ENCODE measurements at places on chromosomes 7 and 10. TPM values are rescaled to one million over a fixed set of nuclear protein-coding genes. Genes with fewer than 3 reads are reported as not detected.

- no peak for DNase-seq
- H3K27ac ChIP-seq = no peak overlapping the region
- no peak overlapping the region for H3K4me3 ChIP-seq
- H3K36me3 ChIP-seq = no peaks in the 10 kb centered on the region
- H3K27me3 ChIP-seq = no peaks in the 10 kb centered on the region
These were observed 231.6 kb downstream of the ADK start for GRCh38 chr10:74382663-74383062.

VAX1 gene
- not detected for total RNA-seq

NEUROD6 gene
- not detected for total RNA-seq

RGS10 gene
- 24.6 TPM for total RNA-seq

HMX2 gene
- total RNA-seq = not detected

PRTFDC1 gene
- total RNA-seq = 12.5 TPM

SLC26A3 gene
- total RNA-seq = 0.31 TPM

GRCh38 chr7:99105756-99106155 is 38.2 kb downstream of the SMURF1 start:
- no peaks in the 10 kb centered on the region for H3K36me3 ChIP-seq
- H3K4me1 ChIP-seq = no peaks in the 10 kb centered on the region
- no peak overlapping the region for H3K4me3 ChIP-seq

GRCh38 chr10:44829426-44829825 is 81.7 kb upstream of the TMEM72 start:
- no peak for DNase-seq
- H3K27me3 ChIP-seq = no peaks in the 10 kb centered on the region
- no peak overlapping the region for H3K27ac ChIP-seq
- no peak overlapping the region for H3K4me3 ChIP-seq
- H3K4me1 ChIP-seq = peaks cover 3% of the 10 kb centered on the region

- H3K4me1 ChIP-seq = no peaks in the 10 kb centered on the region
- H3K27me3 ChIP-seq = no peaks in the 10 kb centered on the region
- no peak overlapping the region for H3K4me3 ChIP-seq
- no peak overlapping the region for H3K27ac ChIP-seq
- DNase-seq = no peak
These were observed 141.8 kb upstream of the CDC14C start for GRCh38 chr7:48782511-48782910.

SFTPA2 gene
- total RNA-seq = 7,888 TPM

- H3K4me1 ChIP-seq = no peaks in the 10 kb centered on the region
- H3K27me3 ChIP-seq = no peaks in the 10 kb centered on the region
- no peak for DNase-seq
- H3K27ac ChIP-seq = no peak overlapping the region
- peaks cover 36% of the 10 kb centered on the region for H3K36me3 ChIP-seq
- no peak overlapping the region for H3K4me3 ChIP-seq
These were observed 112.5 kb downstream of the MYOF start for GRCh38 chr10:93369588-93370164.

EPO gene
- not detected for total RNA-seq

DNA sequence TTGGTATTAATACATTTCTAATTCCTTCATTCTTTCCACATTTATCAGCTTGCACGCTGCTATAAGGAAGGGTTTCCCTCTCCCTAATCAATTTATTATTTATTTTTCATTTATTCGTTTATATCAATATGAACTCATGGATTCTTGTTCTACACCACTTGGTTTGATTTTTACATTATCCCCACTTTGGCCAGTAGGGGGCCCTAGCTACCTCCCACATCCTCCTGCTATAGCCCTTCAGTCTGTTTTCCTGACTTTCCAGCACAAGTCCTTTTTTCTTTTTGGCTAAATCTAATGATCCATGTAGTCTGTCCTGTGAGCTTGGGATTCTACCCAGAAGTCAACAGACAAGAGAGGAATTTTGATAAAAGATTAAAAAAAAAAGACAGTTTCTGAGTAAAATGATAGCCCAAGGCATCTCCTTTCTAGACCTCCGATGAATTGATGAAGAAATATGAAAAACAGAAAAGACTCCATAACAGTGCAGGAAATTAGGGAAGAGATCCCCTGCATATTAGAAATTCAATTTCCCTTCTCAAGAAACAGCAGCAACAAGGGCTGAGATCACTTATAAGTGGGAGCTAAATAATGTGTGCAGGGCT is 47.7 kb downstream of the LYZL2 start:
- peak; percentile 56 for DNase-seq
- no peaks in the 10 kb centered on the region for H3K27me3 ChIP-seq
- no peak overlapping the region for H3K27ac ChIP-seq

DNA sequence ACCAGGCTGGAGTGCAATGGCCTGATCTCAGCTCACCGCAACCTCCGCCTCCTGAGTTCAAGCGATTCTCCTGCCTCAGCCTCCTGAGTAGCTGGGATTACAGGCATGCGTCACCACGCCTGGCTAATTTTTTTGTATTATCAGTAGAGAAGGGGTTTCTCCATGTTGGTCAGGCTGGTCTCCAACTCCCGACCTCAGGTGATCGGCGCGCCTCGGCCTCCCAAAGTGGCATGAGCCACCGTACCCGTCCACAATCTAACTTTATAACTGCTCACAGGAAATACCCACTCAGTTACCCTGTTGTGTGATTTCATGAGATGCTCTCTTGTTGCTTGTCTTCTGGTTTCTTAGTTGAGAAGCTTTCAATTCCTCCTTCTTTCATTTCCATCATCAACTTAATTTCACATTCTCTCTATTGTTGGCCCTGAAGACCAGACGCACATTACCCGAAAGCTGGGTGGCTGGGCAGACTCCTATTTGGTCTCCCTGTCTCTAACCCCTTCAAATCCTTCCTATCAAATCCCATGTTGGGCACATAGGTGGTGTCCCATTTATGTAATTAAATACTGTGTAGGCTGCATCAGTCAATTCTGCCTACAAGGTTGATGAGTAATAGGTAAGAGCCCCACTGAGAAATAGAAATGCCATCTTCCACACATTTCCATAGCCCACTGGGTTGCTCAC is 1.1 kb upstream of the GSTO2 start:
- peak overlapping the region; percentile 88 for H3K4me3 ChIP-seq
- DNase-seq = no peak
- H3K27ac ChIP-seq = peak overlapping the region; percentile 35
- H3K27me3 ChIP-seq = no peaks in the 10 kb centered on the region
- peaks cover 25% of the 10 kb centered on the region for H3K36me3 ChIP-seq
- peaks cover 2% of the 10 kb centered on the region for H3K4me1 ChIP-seq

DNA sequence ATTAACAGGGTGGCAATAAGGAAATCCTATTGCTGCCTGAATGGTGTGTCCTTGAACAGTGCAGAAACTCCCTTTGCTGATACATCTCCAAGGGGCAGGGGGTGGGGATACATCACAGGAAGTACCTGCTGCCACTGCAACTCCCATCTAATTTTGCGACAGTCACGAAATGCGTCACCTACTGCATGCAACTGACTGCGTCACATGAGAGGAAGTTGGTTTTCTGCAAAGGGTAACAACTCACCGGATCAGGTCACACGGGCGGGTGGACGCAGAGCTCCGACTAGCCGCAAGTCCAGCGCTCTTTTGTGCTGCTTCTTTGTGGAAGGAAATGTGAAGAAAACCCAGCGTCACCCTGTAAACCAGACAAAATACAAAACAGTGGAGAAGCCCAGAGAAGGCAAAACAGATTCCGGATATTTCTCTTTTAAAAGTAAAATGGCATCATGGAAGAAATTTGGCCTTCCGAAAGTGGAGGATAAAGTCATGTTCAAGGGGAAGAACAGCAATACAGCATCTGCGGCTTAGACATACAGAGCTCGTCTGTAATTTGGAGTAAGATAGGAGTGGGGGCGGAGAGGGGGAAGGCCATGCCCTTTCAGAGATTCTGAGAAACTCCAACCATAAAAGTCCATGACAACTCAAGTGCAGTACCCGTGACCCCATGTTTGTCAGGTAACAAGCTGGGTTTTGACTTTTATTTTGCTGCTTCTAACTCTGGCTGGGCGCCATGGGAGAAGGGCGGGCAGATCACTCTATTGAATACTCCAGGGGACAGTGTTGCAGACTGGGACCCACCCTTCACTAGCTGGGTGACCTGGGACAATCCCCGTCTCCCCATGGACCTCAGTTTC is 32.3 kb upstream of the PLEKHS1 start:
- H3K36me3 ChIP-seq = peaks cover 30% of the 10 kb centered on the region
- DNase-seq = no peak
- no peak overlapping the region for H3K4me3 ChIP-seq
- no peak overlapping the region for H3K27ac ChIP-seq
- H3K4me1 ChIP-seq = no peaks in the 10 kb centered on the region

EMX2 gene
- 0.37 TPM for total RNA-seq

DNA sequence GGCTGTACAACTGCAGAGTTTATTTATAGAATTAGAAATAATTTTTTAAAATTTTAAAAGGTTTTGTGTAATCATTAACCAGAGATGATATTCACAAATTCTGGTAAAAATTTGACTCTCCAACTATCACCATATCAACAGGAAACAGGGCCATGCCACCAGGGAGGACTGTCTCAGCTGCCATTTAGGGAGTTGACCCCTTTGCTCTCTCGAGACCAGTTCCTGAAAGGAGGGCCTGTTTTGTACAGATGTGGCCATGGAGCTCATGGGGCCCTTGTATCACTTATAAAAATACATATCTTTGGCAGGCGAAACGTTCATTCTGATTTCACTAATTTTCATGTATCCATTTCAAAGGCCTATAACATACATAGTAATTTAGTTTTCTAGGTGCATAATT is 20.3 kb downstream of the H2AZ2 start:
- no peak overlapping the region for H3K4me3 ChIP-seq
- H3K4me1 ChIP-seq = no peaks in the 10 kb centered on the region
- H3K36me3 ChIP-seq = peaks cover 28% of the 10 kb centered on the region
- H3K27ac ChIP-seq = no peak overlapping the region
- H3K27me3 ChIP-seq = no peaks in the 10 kb centered on the region
- DNase-seq = no peak
